Suppressor macrophage treated with lipopolysaccharide for 4 hours (primary cell): ENCODE measurements at places on chromosomes 2 and 18.
A peak's percentile ranks its signal among the peaks of the same experiment; 100 is the strongest.

DNA sequence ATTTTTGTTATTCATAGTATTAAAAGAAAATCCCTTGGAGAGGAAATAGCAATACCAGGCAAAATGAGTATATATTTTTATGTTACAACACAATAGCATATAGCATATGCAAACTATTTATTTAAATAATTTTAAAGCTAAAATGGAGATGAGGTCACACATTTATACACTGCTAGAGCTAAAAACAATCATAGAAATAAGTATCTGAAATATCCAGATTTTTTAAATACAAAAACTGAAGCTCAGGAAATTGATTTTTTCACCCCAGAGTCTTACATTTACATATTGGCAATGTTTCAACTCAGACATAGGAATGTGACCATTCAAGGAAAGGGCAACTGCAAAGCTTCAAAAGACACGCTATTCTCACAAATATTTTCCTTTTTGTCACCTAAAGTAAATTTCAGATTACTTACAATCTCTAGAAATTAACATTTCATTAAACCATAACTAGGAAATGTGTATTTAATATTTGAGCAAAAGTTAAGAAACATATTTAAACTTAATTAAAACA is 8.9 kb downstream of the TFPI start:
- DNase-seq = no peak

DNA sequence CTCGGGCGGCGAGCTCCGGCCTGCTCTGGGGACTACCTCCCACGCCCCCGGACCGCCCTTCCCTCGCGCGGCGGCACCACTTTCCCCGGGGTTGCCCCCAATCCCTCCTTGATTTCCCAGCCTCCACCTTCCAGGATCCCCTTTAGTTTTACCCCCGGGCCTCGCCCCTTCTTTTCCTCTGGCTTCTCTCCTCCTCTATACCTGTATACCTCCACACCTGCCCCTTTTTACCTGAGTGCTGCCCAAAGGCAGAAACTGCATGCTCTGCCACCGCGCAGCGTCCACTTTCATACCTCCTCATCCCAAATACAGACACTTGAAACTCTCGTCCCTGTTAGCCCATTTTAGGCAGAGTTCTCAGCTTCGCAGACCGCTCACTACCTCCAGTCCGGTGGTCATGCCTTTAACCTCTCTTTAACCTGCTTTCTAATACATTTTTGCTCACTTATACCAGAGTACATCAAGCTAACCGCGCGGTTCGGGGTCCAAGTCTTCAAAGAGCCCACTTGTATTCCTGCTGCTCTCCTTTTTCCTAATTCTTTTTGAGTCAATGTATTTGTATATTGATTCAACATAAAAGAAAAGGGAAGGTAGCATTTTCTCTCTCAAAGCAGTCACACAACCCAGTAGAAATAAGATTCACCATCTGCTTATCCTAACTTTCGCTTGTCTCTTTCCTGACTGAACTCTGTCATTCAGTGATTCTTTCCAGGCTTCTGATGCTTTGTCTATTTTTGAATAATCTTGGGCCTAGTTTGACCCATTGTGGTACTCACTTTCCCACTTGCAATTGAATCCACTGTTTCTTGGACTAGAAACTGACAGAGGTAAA is 901 bp downstream of the SPOPL start:
- DNase-seq = no peak

- no peak for DNase-seq
These were observed 23.2 kb downstream of the HDAC4 start for GRCh38 chr2:239377591-239377990.

- DNase-seq = no peak
These were observed 69.2 kb upstream of the EDAR start for GRCh38 chr2:109058191-109058632.

GRCh38 chr18:25805323-25805722 is 285.1 kb downstream of the SS18 start:
- DNase-seq = peak; percentile 34

DNA sequence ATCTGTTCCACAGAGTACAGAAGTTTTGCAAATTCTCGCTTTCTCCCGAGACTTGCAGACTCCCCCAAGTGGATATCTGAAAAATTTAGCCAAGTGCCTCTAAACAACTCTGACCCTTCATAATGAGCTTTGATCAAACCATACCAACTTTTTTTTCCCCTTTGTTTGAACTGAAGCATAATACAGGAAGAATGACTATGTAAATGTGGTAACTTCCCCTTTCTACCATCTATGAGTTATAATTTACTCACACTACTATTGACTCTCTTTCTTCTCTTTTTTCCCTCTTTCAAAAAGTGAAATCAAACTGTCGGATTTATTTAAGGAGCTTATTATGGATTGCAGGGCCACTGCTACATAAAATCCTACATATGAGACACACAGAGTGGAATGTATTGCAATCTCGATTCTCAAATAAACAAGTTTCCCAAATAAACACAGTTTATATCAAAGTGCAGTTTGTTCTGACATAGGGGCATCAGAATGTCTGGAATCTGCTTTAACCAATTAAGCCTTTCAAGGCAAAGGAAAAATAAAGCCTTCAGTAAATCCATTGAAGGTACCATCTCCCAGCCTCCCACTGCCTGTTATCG is 1.4 kb upstream of the ZNF804A start:
- DNase-seq = peak; percentile 85

- no peak for DNase-seq
These were observed 58.9 kb downstream of the CIB4 start for GRCh38 chr2:26581991-26582842.

GRCh38 chr2:155125585-155126230 is 427.2 kb downstream of the KCNJ3 start:
- DNase-seq = no peak

DNA sequence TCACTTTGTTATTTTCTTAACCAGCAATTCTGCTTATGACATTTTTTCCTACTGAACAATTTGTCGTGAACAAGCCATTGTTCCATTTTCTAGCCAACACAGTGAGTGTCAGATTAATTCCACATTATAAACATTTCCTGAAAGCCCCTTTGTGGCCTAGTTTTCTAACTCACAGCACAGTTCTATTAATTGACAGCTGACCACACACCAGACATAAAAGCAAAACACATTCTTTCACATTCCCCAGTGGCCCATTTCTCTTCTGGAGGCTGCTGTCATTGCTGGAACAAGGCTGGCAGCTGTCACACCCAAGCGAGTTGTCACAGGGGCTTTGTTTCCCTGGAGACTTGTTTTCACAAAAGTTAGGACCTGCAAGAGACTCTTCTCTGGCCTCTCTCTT is 50.7 kb downstream of the RNF152 start:
- no peak for DNase-seq

GRCh38 chr2:74597410-74597809 is 42.9 kb downstream of the DOK1 start:
- DNase-seq = no peak

- no peak for DNase-seq
These were observed 49.2 kb upstream of the SMAD2 start for GRCh38 chr18:47979611-47980200.

DNA sequence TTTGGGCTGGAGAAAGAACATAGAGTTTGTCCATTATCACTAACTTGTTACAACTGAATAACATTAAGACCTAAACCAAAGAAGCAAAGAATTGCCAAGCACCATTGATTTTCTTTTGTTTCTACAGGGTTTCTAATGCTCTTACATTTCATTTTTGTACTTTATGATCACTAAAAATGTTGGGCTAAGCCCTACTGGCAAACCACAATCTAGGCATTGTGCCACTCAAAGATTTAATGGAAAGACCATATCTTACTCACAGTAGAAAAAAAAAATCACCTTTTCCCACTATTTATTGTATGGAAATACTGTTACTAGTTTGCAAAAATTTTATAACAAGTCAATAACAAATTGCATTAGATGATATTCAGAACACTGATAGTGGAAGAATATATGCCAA is 447.4 kb upstream of the PKDCC start:
- no peak for DNase-seq

- DNase-seq = no peak
These were observed 166.8 kb downstream of the TPGS2 start for GRCh38 chr18:36661999-36662398.

GRCh38 chr2:182553483-182553882 is 126.6 kb upstream of the PDE1A start:
- peak; percentile 66 for DNase-seq
